ENCODE measurements at places on chromosomes 16 and 17. TPM values are rescaled to one million over a fixed set of nuclear protein-coding genes. Genes with fewer than 3 reads are reported as not detected.

POLR3E gene
- total RNA-seq = 43.7 TPM

ADAMTS18 gene
- total RNA-seq = not detected

LRRC75A gene
- 7.0 TPM for total RNA-seq

ARL6IP1 gene
- total RNA-seq = 154 TPM

CD19 gene
- total RNA-seq = 1.4 TPM

ZSCAN10 gene
- 0.37 TPM for total RNA-seq

SLX1A gene
- total RNA-seq = 70.4 TPM

CCL1 gene
- not detected for total RNA-seq

LITAFD gene
- not detected for total RNA-seq

ARHGDIG gene
- total RNA-seq = 2.6 TPM

CNTNAP1 gene
- total RNA-seq = 8.1 TPM

CNTNAP4 gene
- not detected for total RNA-seq

TP53TG3B gene
- not detected for total RNA-seq

PNMT gene
- total RNA-seq = 1.8 TPM

NQO1 gene
- 528 TPM for total RNA-seq

SLC25A11 gene
- 68.9 TPM for total RNA-seq

PABPN1L gene
- total RNA-seq = not detected

BEAN1 gene
- total RNA-seq = 0.35 TPM

PPP1R27 gene
- not detected for total RNA-seq

NPIPA3 gene
- total RNA-seq = 2.3 TPM

GRIN2A gene
- total RNA-seq = 62.8 TPM

TBX2 gene
- 33.9 TPM for total RNA-seq

CA4 gene
- total RNA-seq = 328 TPM

NLRC3 gene
- 4.0 TPM for total RNA-seq
